Epithelial cell of proximal tubule (primary cell): ENCODE measurements at places on chromosomes 5 and 9.

DNA sequence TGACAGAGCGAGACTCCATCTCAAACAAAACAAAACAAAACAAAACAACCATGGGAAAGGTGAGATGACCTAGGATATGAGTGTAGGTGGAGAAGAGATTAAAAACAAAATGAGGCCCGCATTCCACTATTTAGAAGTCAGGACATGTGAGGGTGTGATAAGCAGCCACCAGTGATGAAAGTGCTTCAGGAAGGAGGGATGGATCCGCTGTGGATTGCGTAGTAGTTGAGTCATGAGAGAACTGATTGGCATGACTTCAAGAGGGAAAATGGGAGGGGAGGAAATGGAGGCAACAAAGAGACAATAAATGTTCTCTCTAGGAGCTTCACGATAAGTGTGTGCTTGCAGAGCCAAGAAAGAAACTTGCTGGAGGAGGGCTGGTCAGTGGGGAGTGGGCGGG is 367.6 kb downstream of the ARL15 start:
- DNase-seq, result no peak

GRCh38 chr9:32442433-32442832 is 58.0 kb downstream of the ACO1 start:
- no peak for DNase-seq

DNA sequence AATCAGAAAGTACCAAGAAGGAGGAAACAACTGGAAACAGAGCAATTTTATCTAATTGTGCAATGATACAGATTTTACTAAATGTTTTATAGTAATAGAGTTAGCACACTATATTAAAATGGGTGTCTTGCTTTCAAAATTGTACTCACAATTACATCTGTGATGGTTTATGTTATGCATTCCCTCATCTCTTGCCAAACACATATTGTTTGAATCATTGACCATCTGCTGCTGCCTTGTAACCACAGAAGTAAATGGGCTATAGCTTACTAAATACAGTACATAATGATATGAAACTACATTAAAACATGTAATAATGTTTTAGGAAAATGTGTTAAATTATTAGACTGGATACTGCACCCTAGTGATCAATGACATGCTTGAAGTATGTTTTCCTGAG is 158.1 kb downstream of the SLC25A46 start:
- DNase-seq, result no peak

GRCh38 chr5:151212406-151212798 is 11.5 kb downstream of the CCDC69 start:
- no peak for DNase-seq

DNA sequence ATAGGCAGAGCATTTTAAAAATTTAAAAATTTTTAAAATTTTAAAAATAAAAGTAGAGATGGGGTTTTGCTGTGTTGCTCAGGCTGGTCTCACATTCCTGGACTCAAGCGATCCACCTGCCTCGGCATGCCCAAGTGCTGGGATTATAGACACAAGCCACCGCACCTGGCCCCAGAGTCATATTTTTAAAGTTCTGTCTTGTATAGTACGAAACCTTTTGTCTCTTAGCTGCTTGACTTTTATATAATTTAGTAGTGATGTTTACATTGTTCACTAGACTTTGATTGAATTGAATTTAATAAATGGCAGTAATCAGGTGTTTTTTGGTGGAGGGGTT is 31.0 kb downstream of the LRRTM2 start:
- no peak for DNase-seq

- DNase-seq, result no peak
These were observed 64.8 kb downstream of the GRIN3A start for GRCh38 chr9:101673642-101674041.

DNA sequence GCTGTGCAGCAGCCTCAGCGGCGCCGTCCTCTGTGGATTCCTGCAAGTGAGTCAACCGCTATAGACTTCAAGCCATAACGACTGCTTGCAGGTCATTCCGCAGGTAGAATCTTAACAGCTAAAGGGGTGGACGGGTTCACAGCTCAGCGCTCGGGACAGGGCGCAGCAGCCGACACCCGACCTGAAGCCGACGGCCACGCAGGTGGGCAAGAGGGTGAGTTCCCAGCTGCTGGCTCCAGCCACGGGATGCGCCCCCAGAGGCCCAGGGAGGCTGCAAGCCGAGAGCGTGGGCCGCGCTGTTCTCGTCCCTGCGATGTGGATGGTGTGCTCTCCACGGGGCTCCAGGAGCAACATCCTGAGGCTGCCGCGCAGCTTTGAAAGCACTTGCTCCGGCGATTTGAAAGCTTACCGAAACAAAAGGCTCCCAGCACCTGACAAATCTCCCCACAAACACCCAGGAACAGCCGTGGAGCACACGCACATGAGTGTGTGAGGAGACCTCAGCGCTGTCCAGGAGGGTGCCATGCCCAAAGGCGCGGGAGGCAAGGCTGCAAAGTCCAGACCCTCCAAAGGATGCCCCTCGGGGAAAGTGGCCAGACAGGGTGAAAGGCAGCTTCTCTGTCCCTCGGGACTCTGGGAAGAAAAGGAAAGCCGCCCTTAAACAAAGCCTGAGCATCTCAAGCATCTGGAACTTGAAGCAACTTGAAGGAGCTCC is 48.7 kb downstream of the EXD3 start:
- DNase-seq, result no peak

DNA sequence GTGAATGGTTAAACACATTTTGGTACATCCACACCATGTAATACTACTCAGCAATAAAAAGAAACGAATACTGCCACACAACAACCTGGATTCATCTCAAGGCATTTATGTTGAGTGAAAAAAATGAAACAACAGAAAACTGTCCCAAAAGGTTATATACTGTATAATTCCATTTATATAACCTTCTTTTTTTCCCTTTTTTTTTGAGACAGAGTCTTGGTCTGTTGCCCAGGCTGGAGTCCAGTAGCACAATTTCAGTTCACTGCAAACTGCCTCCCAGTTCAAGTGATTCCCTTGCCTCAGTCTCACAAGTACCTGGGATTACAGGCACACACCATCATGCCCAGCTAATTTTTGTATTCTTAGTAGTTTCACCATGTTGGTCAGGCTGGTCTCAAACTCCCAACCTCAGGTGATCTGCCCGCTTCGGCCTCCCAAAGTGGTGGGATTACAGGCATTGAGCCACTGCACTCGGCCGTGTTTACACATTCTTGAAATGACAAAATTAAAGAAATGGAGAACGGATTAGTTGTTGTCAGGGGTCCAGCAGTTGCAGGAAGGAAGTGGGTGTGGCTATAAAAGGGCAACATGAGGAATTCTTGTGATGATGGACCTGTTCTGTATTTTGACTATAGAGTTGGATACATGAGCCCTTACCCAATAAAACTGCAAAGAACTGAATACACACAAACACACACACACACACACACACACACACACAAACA is 17.4 kb downstream of the PPP6C start:
- DNase-seq, result no peak

- DNase-seq, result peak; percentile 1
These were observed 136.7 kb downstream of the CAVIN4 start for GRCh38 chr9:100714372-100715099.

- no peak for DNase-seq
These were observed 93.6 kb upstream of the TNC start for GRCh38 chr9:115211413-115212124.

GRCh38 chr9:126203313-126203712 is 123.3 kb upstream of the MVB12B start:
- no peak for DNase-seq

GRCh38 chr9:81292056-81292805 is 397.1 kb downstream of the TLE1 start:
- no peak for DNase-seq

- DNase-seq, result no peak
These were observed 55.2 kb downstream of the PLK2 start for GRCh38 chr5:58404734-58405133.

- DNase-seq, result no peak
These were observed 35.6 kb upstream of the ANXA1 start for GRCh38 chr9:73116031-73116430.

GRCh38 chr5:143318270-143318669 is 85.2 kb downstream of the NR3C1 start:
- DNase-seq, result no peak

- DNase-seq, result no peak
These were observed 39.5 kb downstream of the SNCAIP start for GRCh38 chr5:122351416-122352157.

GRCh38 chr5:10360686-10361085 is 7.2 kb downstream of the MARCHF6 start:
- DNase-seq, result no peak

DNA sequence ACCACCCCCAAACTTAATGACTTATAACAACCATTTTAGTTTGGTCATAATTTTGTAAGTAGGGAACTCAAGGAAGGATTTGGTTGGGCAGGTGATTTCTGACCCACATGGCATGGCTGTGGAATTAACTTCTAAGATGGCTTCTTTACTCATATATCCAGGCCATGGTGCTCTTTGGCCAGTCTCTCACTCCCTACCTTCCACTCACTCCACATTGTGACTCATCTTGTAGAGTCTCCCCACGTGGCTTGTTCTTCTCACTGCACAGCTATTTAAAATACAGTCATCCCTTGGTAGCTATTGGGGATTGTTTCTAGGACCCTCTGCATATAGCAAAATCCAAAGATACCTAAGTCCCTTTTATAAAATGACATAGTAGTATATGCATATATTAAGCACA is 76.6 kb upstream of the MAST4 start:
- DNase-seq, result no peak

GRCh38 chr9:127184641-127185040 is 62.2 kb upstream of the ANGPTL2 start:
- DNase-seq, result no peak

DNA sequence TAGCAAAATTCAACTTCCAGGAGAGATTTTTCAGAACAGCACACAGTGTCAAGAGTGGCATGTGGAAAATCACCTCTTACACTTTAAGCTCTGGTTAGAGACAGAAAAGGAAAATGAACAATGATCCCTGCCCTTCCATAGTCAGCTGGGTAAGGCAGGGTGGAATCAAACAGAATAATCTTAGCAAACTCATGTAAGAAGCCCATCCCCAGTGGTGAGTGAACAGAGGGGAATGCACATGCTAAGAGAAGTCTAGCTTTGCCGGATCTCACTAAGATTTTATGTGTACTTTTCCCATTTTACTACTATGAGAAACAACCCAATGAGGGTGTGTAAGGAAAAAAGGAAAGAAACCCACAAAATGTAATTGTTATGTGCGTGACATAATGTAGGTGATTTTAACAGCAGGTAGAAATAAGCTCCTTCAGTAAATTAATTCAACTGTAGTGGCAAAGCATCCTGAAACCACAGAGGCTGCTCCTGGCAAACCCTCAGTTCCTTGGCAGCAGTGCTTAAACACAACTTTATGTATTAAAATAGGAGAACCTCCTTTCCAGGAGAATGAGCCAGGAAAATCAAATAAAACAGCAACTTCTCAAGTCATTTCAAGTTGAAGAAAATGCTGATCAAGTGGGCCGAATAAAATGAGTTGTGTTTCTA is 366.0 kb upstream of the TRPC7 start:
- no peak for DNase-seq

DNA sequence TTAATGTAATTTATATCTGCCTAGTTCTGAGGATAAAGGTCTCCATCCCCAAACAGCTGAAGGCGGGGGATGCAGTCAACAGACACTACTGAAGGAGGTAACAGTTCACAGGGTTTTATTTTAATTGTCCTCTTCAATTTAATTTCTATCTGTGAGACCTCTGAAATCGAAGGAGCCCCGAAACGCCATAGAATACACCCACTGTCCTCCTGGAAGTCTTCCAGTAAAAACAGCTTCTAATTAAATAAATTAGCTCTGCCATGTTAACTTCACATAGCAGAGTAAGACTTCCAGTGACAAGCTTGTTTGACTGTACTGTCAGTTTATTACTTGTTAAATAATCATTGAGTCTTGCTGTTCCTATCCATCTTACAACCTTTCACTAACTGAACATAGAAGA is 193.5 kb downstream of the SEC61B start:
- no peak for DNase-seq

DNA sequence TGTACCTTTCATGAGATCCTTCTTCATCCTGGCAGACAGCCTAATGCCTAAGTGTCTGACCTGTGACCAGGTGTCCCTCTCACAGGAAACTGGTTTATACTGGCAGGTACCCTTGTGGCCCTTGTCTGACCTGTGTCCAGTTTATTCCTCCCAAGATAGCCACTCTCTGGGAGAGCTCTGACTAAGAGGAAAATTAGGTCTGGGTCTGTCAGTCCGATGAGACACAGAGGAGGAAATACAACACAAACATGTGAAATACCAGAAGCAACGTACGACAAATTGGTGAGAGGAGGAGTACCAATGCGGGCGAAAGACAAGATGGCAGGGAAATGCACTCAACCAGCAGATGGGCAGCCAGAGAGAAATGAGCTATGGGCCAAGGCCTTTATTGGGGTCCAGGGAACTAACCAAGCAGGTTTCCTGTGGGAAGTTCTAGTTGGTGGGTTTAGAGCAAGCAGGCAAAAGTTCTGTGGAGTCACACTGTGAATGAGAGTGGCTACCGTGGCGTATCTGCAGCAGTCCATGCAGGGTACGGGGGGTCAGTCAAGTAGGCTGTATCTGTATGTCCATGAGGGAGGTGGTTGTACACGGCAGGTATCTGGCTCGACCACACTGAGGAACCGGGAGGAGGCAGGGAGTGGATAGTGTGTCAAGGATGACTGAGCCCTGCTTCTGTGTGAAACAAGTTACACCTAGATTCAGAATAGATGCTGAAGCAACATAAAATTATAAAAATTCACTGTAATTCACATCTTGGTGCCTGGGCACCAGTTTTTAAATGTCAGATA is 109.0 kb downstream of the MLLT3 start:
- DNase-seq, result no peak

- DNase-seq, result no peak
These were observed 153.4 kb downstream of the TMEM161B start for GRCh38 chr5:88115211-88115610.

GRCh38 chr5:166166071-166166470 is 2125.4 kb upstream of the WWC1 start:
- no peak for DNase-seq

DNA sequence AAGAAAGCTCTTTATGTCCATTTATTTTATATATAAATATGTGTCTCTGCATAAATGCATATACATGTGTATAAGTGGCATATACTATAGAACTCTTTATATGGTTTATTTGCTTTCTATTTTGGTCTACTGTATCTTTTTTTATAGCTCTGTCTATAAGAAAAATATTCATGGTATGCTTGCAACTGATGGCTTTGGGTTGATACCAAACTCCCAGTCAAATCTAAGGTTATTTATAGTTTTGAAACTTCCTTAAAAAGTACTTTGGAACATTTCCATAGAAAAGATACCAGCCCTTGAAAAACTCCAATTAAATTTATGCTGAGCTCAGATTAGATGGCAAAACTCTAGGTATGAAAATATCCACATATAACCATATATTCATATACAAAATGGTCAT is 120.0 kb upstream of the KLF9 start:
- DNase-seq, result no peak

GRCh38 chr9:105712773-105713172 is 18.4 kb downstream of the TMEM38B start:
- DNase-seq, result no peak

- DNase-seq, result no peak
These were observed 210.9 kb downstream of the AOPEP start for GRCh38 chr9:94937214-94937903.

- DNase-seq, result no peak
These were observed 360.0 kb downstream of the BRINP1 start for GRCh38 chr9:119009249-119009648.
